Myocyte (in vitro differentiated cells): ENCODE measurements at places on chromosomes 3 and 15. TPM values are rescaled to one million over a fixed set of nuclear protein-coding genes. Genes with fewer than 3 reads are reported as not detected.
A peak's percentile ranks its signal among the peaks of the same experiment; 100 is the strongest.

MESP1 gene
- total RNA-seq = 0.75 and 1.0 TPM in 2 replicates

NPRL2 gene
- 24.6 and 27.6 TPM in 2 replicates for total RNA-seq

IL17RC gene
- total RNA-seq = 24.4 and 33.9 TPM in 2 replicates

CLDN18 gene
- total RNA-seq = not detected in 2 replicates

ACTC1 gene
- 6,424 and 7,970 TPM in 2 replicates for total RNA-seq

PLSCR5 gene
- not detected in 2 replicates for total RNA-seq

ZDHHC23 gene
- 0.11 TPM in 1 of 2 replicates, not detected in the other for total RNA-seq

HRG gene
- not detected in 2 replicates for total RNA-seq

TJP1 gene
- total RNA-seq = 37.8 and 43.0 TPM in 2 replicates

P2RY1 gene
- total RNA-seq = not detected in 2 replicates

TRPC1 gene
- 8.4 and 10.0 TPM in 2 replicates for total RNA-seq

DNA sequence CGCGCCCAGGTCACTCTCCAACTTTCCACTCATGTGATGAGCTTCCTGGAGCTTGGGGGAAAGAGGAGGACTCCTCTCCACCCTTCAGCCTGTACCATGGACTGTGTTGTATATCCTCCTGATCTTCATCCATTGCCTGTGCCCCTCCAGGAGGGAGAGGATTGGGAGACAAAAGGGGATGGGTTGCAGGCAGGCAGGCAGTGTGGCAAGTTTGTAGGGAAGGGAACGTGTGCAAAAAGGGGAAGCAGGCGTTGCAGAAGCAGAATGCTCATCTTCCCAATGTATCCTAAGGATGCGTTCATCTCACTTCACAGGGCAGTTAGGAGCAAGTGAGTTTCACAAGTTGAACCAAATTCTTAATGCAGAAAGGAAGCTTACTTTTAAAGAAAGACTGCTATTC, 28.1 kb upstream of the GHSR start:
- DNase-seq = no peak

- DNase-seq = peak; percentile 62
These were observed 161.9 kb downstream of the ATG7 start for GRCh38 chr3:11434017-11434526.

- no peak for DNase-seq
These were observed 19.3 kb downstream of the CACNA1D start for GRCh38 chr3:53513556-53514190.

DNA sequence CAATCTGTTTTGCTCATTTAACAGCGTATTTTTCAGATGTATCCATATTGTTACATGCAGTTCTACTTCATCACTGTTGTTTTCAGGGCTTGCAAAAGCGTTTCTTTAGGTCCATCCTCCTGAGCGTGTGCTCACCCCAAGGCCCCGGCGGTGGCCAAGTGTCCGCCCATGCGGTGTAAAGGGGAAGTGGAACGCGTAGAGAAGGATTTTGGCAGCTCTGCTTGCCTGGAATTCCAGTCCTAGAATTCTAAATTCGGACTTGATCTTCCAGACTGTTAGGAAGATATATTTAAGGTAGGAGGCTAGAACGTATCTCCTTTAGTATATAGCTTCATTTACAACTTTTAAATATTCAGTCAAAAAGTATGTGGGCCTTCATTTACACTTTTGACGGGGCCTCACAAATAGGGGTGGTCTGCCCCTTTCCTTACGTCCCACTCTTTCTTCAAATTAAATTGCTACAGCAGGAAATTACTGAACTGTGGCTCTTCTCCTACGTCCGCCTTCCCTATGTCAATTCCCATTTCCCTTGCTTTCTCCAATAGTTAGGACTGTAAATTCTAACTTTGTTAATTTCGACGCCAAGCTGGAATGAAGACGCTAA, 609 bp upstream of the TBC1D23 start:
- DNase-seq = no peak

- DNase-seq = no peak
These were observed 15.5 kb downstream of the STIMATE start for GRCh38 chr3:52881871-52882270.

GRCh38 chr3:76627236-76627635, 412.7 kb upstream of the ROBO2 start:
- DNase-seq = no peak

- DNase-seq = no peak
These were observed 207.2 kb downstream of the TBC1D5 start for GRCh38 chr3:17535274-17535673.

DNA sequence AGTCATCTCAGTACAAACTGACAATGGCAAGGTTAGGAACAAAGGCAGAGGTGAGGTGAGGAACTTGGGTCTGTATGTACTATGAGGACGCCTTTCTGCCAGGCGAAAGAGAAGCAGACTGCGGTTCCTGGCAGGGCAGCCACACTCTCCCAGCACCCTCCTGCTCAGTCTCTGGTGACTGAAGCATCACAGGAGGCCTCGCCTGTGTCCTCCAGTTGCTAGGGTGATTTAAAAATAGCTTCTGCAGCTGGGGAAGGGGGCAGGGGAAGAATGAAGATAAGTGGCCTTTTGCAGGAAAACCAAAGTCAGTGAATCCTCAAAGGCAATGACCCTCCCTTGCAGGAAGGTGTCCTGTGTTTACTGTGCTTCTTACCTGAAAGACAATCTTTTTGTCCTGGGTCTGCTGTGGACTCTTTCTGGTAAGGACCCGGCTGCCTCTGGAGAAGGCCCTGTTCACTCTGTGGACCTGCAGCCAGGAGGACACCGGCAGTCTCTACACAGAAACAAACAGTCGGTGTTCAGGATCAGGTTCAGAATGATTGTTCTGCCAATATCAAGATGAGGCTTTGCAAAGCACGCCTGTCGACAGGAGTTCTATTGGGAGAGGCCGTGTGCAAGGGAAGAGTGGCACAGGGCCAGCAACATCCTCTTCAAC, 65.7 kb upstream of the DGKG start:
- DNase-seq = peak; percentile 23

- DNase-seq = peak; percentile 86
These were observed 319.3 kb upstream of the AZI2 start for GRCh38 chr3:28667646-28668621.

GRCh38 chr3:4409415-4409814, 57.7 kb downstream of the SUMF1 start:
- no peak for DNase-seq

- no peak for DNase-seq
These were observed 172.0 kb upstream of the LMCD1 start for GRCh38 chr3:8329598-8329997.

DNA sequence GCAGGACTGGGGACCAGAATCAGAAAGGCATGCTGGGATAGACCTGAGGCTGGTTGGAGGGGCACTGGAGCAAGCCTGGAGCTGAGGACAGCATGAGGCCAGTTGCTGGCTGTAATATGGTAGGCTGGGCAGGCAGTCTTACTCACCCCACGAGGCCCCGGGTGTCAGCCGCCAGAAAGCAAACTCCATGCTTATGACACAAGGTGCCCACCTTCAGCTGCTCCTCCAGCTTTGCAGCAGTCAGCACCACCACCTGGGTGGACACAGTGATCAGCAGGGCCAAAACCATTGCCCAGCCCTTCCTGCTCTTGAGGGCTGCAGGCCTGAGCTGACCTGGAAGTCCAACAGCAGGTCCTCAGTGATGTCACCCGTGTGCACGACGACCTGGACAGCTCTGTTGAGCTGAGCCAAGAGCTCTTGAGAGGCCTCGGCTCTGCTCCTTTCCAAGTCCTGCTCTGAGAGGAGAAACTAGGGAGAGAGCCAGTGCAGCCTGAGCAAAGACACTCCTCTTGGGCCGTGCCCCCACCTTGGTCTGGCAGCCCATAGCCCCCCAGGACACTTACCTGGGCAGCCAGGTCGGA, 747 bp downstream of the UBA7 start:
- DNase-seq = no peak

- DNase-seq = no peak
These were observed 34.1 kb upstream of the PIAS1 start for GRCh38 chr15:68019814-68020525.

DNA sequence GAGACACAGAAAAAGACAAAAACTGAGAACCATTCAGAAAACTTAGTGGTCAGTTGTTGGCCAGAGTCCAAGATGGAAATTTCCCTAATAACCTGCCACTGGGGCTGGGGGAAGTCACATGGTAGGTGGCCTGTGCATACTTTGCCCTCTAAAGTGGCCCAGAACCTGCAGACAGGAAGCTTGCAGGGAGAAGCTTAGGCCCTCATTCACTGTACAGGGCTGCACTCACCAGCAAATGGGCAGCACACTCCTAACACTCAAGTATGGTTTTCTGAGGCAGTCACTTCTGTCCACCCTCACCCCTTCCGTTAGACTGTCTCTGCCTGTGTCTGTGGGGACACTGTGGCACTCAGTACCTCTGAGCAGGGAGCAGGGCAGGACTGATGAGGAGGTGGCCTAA, 14.5 kb upstream of the RNU6-1 start:
- DNase-seq = no peak

GRCh38 chr3:169173231-169173630, 490.3 kb downstream of the MECOM start:
- DNase-seq = peak; percentile 41

- no peak for DNase-seq
These were observed 684.6 kb upstream of the CCDC54 start for GRCh38 chr3:106692624-106693023.

- DNase-seq = no peak
These were observed 9.7 kb upstream of the ARHGEF26 start for GRCh38 chr3:154111365-154111935.

DNA sequence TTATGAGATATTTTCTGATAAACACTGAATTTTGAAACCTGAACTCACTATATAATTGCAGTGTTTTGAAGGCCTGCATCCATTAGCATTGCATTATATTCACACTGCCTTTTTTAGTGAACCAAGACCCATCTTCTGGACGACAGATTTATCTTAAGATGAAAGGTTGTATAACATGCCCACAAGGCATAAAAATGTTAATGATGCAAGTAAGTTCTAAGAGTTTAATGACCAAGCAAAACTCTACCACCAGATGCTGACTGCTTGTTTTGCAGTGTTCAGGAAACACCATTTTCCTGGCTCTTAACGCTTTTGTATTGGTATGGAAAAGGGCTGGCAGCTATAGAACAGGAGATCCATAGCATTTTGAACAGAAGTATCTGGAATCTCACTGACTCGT, 46.1 kb downstream of the USP50 start:
- no peak for DNase-seq

DNA sequence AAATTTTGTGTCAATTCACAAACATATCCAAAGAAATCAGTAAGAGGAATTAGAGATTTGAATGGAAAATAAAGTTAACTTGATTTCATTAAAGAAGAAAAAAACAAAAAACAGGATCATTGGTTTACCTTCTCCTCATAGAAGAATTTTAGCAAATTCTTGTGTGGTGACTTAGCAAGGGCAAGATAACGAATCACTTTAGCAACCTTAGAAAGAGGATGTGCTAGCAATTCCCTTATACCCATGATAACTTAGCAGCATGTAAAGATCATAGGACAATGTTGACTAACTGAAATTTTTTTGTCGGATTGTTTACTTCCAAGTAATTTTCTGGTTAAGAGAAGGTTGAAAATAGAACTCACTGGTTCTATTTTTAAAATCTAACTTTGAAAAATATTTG, 609.3 kb downstream of the GBE1 start:
- no peak for DNase-seq

DNA sequence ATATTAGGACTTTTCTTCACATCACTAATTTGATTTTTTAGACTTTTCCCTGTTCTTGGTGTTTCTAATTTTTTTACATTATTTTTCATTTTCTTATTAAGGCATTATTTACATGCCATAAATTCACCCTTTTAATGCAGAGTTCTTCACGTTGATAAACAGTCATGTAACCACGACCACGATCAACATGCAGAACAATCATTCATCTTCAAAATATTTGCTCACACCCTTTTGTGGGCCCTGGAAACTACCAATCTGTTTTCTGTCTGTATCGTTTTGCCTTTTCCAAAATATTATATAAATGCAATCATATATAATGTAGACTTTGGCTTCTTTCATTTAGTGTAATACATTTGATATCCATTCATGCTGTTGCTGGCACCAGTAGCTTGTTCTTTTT, 48.7 kb downstream of the ARRDC4 start:
- DNase-seq = no peak

DNA sequence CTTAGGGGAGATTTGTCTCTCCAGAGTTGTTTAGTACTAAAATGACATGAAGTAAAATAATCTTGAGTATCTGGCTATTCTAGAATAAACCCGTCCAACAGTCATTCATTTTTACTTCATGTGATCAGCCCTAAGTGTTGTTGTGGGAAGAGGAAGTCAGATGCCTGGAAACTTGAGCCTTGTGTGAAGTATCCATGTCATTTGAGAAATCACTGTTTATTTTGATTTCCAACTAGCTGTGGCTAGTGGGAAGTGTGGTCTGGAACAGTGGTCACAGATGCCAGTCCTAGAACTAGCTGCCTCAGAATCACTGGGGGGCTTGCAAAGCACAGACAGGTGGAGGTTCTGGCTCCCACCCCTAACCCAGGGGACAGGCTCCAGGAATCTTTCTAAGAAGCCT, 77.7 kb upstream of the LIMD1 start:
- DNase-seq = peak; percentile 94

DNA sequence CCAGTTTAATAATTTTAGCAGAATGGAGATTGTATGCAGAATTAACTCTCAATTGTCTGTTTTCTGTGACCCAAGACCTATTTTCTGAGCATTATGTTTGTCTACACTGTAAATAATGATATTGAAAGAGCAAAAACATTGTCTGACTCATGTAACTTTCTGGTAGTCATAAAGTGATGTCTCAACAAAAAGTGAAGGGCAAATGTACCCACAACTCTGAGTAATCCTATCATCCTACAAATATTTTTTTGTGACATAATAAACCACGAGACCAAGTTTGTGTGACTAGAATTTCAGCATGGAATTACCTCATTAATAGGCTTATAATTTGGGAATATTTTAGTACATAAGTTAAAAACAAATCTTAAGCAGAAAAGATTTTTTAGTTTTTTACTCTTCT, 15.4 kb upstream of the ABHD10 start:
- DNase-seq = peak; percentile 57

DNA sequence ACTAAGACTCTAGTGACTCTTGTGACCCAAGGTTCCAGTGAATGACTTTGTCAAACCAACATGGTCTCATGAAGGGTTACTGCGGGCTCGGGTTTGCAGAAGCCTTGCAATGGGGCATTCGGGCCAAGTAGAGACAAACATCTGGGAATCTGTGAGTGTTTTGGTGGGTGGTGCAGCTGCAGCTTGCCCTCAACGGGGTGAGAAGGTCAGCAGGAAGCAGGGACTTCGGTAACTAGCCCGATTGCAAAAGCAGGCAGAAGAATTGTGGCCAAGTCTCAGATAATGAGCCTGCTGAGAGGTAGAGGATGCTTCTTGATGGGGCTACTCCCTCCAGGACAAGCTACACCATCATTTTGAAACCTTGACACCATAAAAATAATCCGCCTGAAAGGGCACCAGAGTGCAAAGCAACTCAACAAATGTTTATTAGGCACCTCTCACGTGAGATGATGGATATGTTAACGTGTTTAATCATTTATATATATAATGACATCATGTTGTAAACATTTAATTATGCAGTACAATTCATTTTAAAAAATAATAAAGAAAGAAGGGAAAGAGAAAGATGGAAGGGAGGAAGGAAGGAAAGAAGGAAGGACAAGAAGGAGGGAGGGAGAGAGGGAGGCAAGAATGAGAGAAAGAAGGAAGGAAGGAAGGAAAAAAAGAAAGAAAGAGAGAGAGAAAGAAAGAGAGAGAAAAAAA, 263.9 kb upstream of the IGF1R start:
- DNase-seq = no peak

- DNase-seq = no peak
These were observed 20.2 kb upstream of the DAPK2 start for GRCh38 chr15:64066451-64066850.
